Liver (tissue), 10 donors: ENCODE measurements at places on chromosomes 6 and 20. TPM values are rescaled to one million over a fixed set of nuclear protein-coding genes. Genes with fewer than 3 reads are reported as not detected.

HCRTR2 gene
- not detected for total RNA-seq

BPI gene
- 0.08 TPM for total RNA-seq

RIPPLY2 gene
- total RNA-seq = not detected

ENPP3 gene
- 0.75 TPM for total RNA-seq

GPRC6A gene
- not detected for total RNA-seq

NHLRC1 gene
- 2.1 TPM for total RNA-seq

HTR1E gene
- not detected for total RNA-seq

MMP24 gene
- 0.75 TPM for total RNA-seq

MCCD1 gene
- not detected for total RNA-seq

TRIM31 gene
- 0.17 TPM for total RNA-seq
